ENCODE measurements at places on chromosomes 1 and 21.
A peak's percentile ranks its signal among the peaks of the same experiment; 100 is the strongest.

GRCh38 chr1:45730075-45730779, 20.2 kb downstream of the IPP start:
- DNase-seq = no peak

- DNase-seq = no peak
Observed at GRCh38 chr1:235069176-235069575, 59.5 kb downstream of the TOMM20 start.

DNA sequence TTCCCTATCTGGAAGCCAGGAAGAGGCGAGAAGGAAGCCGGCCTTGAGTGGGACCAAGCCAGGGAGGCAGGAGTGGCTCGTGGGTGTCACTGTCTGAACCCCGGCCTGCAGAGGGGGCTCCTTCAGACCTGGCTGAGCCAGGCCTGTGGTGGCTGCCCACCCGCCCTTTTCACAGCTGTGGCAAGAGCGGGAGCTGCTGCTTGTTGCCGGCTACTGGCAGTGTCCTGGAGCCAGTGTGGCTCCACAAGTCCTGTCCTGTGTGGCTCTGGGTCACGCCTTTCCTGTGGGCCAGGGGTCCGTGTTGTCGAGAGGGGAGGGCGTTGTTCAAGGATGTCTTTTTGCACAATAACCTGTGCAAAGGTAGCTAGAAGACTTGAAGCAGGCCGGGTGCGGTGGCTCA, 1.3 kb downstream of the PFKL start:
- no peak for DNase-seq

- DNase-seq = peak; percentile 87
Observed at GRCh38 chr1:235954306-235955283, 87.9 kb upstream of the LYST start.

DNA sequence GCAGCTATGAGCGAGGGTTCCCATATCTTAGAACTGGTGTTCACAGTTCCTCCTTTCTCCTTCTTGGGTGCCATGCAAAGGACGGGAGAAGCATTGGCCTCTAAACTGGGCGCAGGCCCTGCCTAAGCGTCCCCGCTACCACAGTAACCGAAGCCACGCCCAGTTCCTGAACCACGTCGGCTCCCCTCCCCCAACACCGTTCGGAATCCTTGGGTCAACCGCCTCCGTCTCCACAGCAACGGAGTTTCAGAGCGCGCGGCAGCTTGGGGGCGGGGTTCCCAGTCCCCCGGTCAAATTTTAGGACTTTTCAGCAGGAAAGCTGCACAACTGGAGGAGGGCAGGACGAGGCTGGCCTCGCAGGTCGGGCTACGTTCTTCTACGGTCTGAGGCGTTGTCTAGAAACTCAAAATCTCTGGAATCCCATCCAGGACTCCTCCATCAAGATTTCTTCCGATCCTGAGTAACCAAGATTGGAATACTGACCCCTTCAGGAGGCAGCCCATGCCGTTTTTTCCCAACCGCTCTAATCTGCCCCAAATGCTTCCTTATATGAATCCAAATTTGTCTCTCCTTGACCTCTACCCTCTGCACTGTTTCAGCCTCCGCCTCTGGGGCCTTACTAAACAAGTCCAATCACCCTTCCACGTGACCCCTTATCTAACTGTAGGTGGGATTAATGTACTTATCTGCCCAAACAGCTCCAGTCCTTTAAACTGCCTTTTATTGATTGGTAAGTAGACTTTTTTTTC, at the start of gene SPAG17:
Gene SPAG17 (minus strand): TSS at position 145 of the 749 bp plus-strand sequence. CDS start 71 bp downstream, at position 74.
- DNase-seq = no peak

- no peak for DNase-seq
Observed at GRCh38 chr1:219931033-219931432, 2.7 kb upstream of the SLC30A10 start.

- no peak for DNase-seq
Observed at GRCh38 chr1:156153362-156153761, at the start of gene SEMA4A. Gene SEMA4A, plus strand, starts transcription at chr1:156153585. Its CDS starts 994 bp downstream, at chr1:156154579.

GRCh38 chr1:74502432-74502831, 10.0 kb downstream of the LRRC53 start:
- no peak for DNase-seq

DNA sequence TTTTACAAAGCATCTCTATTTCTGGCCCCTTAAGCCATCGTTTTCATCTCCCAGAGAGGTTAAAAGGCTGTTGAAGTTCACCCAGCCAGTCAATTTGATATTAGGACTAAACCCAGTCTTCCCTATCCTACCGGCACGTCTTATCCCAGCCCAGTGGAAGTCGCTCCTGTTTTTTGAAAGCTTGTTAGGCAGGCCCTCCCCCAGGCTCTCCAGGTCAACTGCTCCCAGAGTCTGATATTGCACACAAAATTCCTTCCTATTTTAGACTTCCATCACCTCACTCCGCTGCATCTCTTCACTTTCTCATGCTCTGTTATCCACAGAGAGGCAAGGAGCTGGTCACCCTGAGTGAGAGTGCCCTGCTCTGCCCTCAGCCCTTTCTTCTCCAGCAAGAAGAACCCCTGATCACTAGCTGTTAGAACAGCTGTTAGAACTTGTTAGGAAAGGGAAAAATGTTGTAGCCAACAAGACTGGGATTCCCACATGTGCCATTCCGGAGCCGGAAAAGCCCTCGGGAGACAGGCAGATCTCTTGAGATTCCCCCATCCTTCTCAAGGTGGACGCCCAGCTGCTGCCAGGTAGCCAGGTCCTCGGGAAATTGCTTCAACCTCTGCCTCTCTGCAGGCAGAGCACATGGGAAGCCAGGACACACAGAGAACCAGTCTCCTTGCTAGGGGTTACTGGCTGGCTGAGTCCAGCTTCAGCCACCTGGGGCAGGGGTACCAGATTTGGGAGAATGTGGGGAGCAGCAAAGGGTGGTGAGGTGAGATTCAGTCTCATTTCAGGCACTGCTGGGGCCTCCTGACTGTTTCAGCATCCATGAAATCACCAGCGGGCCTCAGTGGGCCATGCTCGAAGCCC, 25.7 kb downstream of the PLXNA2 start:
- DNase-seq = no peak

- DNase-seq = no peak
Observed at GRCh38 chr1:76909311-76909710, 42.0 kb downstream of the ST6GALNAC5 start.

DNA sequence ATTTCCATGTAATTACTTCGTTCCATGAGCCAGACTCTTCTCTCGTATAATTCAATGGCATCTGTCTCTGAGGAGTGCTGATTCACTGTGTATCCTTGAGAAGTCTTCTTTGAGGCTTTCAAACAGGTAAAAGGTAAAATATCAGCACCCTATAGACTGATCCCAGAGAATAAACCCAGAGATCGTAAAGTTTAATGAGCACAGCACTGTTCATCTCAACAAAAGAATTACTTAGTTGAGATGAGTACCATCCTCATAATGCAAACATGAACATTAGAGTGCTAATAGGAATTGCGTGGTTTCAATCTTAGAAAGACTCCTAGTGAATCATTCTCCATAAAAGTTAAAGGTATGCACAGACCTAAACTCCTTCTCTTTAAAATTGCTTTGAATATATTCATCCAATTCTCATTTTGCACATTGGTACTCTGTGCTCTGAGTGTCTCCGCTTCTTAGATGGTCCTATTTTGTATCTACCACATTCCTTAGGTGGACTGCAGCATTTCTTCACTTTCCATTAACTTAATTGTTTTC, 97.2 kb downstream of the TBX15 start:
- DNase-seq = no peak

DNA sequence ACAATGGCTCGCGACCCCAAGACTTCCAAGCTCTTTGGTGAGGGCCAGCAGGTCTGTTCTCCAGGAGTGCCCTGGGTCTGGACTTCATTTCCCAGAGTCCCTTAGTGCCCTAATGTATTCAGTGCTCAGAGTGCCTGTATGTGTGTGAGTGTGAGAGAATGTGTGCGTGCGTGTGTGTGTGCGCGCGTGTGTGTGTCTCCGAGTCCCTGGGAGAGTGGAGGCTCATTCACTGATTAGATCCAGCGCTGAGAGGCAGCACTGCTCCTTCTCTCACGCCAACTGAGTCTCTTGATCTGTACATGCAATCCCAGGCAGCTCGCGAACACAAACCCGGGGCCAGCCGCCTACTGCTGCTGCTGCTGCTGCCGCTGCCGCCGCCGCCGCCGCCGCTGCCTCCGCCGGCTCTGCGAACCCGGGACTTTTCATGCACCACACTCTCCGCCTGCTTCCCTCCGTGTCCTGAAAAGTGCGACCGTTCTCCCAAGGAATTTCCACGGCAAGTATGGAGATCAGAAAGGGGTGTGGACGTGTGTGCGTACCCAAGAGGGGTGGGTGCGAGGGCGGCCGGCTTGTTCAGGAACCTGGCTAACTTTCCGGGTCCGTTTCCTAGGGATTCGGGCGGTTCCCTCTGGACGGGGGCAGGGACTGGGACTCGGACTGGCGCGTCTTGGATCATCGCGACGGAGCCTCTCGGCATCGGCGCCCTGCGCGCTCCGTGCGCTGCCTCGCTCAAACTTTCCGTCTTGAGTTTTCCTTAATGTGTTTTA, at the start of gene RNF220:
Gene RNF220 (plus strand): TSS at position 225 of the 767 bp plus-strand sequence.
- DNase-seq = peak; percentile 5

DNA sequence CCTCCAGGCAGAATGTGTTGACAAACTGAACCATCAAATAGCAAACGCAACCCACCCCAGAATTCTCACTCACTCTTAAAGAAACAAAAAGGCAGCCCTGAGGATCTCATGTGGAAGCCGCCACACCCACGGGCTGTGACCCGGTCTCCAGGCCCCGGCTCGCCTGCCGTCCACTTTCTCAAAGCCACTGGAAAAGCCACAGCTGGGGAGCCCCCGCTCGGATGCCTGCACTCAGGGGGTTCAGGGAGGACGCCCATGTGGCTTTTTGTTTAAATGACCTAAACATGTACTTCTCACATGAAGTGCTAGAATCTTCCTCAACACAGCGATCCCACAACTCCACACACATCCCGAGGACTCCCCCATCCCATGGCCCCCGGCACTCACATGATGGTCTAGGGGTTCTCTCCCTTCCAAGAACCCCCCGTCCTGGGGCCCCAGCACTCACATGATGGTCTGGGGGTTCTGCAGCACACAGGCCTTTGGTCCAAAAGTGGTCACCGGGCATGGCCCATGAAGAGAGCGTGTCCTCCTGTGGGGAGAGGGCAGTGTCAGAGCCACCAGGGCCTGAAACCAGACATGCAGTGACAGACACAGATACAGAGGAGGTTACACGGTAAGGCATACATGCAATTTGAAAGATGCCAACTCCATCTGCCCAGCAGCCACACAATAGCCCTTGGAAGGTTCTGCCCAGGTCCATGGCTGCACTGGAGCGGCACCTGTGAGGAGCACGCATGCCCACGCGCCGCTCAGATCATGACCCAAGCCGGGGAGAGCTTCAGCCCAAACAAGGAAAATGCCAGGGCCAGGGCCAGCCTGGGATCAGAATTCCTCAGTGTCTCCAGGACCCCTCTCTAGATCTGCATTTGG, 16.5 kb downstream of the NADK start:
- no peak for DNase-seq

DNA sequence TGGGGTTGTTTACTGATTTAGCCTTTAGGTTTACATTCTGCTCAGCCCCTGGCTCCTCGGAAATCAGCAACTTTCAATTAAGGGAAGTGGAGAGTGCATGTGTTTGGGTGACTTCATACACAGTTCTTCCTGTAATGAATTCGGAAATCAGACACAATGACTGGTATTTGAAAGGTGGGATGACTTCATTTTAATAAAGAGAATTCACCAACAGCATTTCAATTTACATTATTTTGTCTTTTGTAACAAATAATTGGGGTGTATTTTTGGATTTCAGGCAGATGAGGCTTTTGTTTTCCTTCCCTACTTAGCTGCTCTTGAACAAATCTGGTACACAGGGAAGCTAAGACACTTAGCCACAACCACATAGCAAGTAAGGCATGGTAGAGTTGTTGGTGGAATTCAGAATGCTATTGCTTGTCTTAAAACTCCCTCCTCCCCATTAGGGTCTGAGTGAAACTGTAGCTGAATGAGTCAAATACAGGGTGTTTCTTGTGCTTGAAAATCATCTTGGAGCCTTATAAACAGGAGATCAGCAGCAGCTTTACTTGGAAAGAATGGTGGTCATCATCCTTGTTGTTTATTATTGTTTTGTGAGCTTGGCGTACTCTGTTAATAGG, 917 bp downstream of the STX12 start:
- DNase-seq = no peak

- DNase-seq = no peak
Observed at GRCh38 chr1:18876210-18876609, 16.8 kb upstream of the TAS1R2 start.

DNA sequence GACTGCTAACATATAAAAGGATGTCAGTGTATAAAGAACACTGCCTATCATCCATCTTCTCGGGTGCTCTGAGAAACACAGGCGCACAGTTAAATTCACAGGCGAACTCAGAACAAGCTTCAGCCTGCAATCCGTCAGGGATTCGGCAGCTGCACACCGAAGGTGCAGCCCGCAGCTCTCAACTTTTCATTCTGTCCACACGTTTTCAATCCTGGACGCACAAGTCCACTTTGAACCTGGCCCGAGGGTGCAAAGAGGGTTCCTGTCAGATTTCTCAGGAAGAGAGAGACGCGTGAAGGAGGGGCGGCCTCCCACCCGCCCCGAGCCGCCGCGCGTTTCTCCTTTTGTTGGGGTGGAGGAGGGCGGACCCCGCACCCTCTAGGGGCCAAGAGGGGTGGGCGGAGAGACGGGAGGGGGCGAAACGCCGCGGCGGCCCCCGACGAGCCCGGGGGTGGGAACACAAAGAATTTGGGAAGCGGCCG, 724 bp downstream of the DOCK7 start:
- DNase-seq = no peak

GRCh38 chr1:212364985-212365384, 49.7 kb downstream of the PACC1 start:
- no peak for DNase-seq

DNA sequence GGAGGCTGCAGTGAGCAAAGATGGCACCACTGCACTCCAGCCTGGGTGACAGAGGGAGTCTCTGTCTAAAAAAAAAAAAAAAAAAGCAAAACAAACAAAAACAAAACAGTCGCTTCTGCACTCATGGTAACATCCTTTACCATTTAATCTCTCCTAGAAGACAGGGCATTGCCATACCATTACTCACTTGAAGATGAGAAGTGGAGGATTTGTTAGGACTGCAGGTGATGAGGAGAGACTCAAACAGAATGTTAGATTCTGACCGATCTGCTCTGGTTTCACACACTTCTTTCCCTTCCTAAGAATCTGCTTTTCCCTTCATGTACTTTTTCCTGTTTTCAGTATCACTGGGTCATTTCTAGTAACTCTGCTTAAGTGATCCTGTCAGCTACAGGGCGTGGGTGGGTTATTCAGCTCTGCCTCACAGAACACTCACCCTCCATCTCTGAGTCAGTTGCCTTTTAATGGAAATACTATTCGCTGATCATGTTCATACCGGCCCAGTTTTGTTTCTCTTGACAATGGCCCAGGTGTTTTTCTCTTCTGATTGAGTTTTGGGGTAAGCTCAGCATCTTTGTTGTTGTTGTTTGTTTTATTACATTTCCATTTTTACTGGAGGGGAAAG, 148.0 kb upstream of the ERG start:
- DNase-seq = no peak

- DNase-seq = no peak
Observed at GRCh38 chr1:84192681-84193080, 48.6 kb downstream of the PRKACB start.

DNA sequence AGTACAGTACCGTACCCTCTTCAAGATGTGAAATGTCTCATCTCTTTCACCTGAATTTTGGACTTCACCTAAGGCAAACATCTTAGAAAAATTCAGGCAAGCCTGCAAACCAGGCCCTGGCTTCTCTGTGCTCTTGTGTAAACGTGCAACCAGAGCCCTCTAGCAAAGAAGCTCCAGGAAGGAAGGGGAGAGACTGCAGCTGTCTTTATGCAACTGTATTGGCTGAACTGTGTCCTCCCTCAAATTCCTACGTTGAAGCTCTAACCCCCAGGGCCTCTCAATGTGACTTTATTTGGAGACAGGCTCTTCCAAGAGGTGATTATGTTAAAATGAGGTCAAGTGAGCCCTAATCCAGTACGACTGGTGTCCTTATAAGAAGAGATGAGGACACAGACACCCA, 60.3 kb downstream of the SLC45A1 start:
- no peak for DNase-seq

Measured in GM12864 (cell line).